ENCODE measurements at places on chromosomes 12 and 14.

DNA sequence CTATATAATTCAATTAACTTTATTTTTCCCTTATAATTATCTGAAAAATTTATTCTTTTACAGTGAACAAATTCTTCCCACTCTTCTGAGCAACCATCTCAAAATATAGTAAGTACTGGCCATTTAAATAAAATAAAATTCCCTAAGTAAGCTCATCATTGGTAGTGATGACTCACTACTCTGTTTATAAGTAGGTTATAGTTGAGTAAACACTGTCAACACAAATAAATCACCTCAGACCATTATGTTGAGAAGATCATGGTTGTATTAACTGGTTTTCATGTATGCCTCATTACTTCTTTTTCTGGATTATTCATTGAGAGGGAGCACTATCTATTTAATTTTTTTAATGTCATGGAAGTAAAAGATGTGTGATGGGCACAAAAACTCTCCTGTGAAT, 220.5 kb downstream of the SEC23A start:
- DNase-seq: peak; percentile 67

- peak; percentile 74 for DNase-seq
Observed at GRCh38 chr12:110199339-110200123, 75.4 kb downstream of the IFT81 start.

DNA sequence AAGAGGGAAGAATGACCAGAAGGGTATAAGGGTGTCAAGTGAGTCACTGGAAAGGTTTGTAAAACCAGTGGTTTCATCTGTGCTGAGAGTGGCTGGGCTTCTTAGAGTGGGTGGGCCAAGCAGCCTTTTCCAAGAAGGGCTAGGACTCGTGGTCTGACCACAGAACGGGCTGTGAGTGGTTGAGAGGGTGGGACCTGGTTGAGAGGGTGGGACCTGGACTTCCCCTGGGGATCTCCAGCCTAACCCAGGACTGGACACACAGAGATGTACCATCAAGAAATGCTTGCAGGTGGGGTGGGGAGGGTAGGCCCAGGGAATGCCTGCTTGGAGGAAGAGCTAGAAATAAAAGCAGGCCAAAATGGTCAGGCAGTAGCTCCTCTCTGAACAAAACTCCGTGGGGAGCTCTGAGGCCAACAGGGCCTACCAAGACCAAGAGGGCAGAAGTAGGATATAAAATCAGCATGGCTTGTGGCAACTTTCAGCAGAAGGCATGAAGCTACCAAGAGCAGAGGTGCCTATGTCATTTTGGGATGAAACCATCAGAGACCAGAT, 140.5 kb downstream of the FOXN3 start:
- DNase-seq: peak; percentile 18

GRCh38 chr12:16229676-16230075, 47.8 kb downstream of the SLC15A5 start:
- no peak for DNase-seq

GRCh38 chr12:116490471-116490870, 68.7 kb upstream of the MAP1LC3B2 start:
- peak; percentile 37 for DNase-seq

GRCh38 chr14:100060760-100061159, 4.5 kb upstream of the EVL start:
- DNase-seq: no peak

DNA sequence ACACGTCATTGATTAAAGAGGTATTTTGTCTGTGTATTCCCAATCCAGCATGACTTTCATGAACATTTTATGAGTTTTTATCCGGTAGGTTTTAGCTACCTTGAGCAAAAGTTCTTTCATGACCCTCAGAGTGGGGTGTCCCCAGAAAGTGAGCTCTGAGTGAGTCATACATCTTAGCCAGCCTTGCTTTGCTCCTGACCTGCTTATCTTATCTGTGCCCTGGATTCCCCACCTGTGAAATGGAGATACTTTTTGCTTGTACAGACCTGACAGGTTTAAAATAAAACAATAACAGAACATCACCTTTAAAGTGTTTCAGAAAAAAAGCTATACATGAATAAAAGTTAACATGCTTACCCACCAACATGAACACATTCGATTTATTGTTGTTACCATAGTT, 202.8 kb upstream of the SOX5 start:
- no peak for DNase-seq

GRCh38 chr12:96225044-96225855, 31.1 kb downstream of the ELK3 start:
- peak; percentile 40 for DNase-seq

GRCh38 chr12:108619369-108620160, 14.1 kb downstream of the SELPLG start:
- no peak for DNase-seq

GRCh38 chr14:58152014-58152857, at the start of gene ARMH4:
ARMH4 (minus strand) TSS chr14:58152213; CDS start chr14:58139358, 12,855 bp downstream.
- peak; percentile 78 for DNase-seq

- no peak for DNase-seq
Observed at GRCh38 chr14:69014829-69015259, 35.7 kb upstream of the ACTN1 start.

GRCh38 chr14:77071938-77072388, 26.1 kb upstream of the CIPC start:
- DNase-seq: peak; percentile 35

GRCh38 chr14:93954900-93955849, 21.2 kb downstream of the ASB2 start:
- DNase-seq: no peak

DNA sequence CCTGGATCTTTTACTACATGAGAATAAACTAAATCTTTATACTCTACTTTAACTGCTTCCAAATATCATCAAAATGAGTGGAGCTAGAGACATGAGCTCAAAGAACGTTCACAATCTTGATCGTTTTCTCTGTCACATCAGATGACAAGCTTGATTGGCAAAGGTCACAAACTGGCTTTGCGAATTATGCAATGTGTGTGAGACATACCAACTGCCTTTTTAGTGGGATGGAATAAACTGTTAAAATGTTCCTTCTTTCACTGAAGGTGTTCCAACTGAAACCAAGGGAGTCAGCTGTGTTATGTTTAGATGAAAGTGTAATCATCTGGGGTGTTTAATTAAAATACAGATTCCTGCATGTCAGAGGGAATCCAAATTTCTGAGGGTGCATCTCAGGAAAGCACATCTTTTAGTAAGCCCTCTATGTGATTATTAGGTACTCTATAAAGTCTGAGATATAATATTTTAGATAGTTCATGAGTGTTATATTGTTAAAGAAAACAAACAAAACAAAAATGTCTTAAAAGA, 21.9 kb downstream of the KITLG start:
- no peak for DNase-seq

GRCh38 chr12:106519607-106520021, 63.2 kb upstream of the RFX4 start:
- peak; percentile 56 for DNase-seq

DNA sequence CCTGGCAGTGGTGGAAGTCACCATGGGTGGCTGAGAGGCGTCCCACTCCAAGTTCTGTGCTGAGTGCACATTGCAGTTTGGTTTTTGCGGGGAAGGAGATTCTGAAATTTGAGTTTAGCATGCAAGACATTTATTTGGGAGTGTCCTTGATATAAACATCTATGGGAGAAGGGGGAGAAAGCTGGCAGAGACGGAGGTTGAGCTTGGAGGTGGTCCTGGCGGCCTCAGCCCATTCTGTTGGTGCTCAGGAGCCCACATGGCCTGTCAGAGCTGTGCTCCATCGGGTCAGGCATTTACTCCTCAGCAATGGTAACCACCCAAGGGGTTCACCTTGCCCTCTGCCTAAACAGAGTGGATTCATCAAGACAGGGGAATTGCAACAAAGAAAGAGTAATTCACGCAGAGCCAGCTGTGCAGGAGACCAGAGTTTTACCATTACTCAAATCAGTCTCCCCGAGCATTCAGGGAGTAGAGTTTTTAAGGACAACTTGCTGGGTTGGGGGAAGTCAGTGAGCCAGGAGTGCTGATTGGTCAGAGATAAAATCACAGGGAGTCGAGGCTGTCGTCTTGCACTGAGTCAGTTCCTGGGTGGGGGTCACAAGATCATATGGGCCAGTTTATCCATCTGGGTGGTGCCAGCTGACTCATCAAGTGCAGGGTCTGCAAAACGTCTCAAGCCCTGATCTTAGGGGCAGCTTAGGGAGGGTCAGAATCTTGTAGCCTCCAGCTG, 323.3 kb upstream of the TMEM132C start:
- DNase-seq: peak; percentile 96

DNA sequence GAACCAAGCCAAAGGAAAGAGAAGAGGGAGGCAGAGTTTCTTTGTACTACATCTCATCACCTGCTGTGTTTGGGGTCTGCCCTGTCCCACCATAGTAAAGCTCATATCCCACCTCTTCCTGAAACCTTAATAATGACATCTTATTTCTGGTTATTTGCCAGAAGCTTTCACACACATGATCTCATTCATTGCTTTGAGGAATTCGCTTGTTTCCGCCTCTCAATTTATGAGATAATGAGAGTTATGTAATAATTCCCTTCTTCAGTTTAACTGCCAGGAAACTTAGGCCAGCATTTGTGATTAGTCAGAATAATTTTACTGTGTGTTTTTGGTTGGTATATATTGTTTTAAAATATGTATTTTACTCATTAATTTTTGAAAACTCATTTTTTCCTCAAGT, 205.2 kb downstream of the CACNA1C start:
- DNase-seq: peak; percentile 39

DNA sequence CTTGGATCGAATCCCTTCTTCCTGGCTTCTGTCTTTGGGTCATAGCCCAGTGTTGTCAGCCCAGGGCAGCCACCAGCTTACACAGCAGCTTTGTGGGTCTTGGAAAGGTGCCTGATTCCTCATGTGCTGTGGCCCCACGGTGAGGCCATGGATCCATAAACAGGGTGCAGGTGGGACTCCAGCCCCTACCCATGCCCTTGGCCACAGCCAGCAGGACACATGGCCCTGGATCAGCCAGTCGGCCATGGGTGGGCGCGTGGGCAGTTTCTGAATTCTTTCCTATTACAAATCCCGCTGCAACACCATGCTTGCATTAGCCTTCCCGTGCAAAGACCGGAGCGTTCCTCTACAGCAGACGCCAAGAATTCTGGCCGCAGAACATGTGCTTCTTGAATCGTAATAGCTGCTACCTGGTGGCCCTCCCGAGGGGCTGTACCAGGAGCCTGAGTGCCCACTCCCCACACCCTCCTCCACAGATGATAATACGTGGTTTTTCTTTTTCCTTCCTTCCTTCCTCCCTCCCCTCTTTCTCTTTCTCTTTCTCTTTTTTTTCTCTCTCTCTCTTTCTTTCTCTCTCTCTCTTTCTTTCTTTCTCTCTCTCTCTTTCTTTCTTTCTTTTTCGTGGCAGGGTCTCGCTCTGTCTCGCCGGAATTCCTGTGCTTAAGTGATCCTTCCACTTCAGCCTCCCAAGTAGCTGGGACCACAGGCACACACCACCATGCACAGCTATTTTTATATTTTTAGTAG, 2.9 kb upstream of the MMP17 start:
- DNase-seq: peak; percentile 30

DNA sequence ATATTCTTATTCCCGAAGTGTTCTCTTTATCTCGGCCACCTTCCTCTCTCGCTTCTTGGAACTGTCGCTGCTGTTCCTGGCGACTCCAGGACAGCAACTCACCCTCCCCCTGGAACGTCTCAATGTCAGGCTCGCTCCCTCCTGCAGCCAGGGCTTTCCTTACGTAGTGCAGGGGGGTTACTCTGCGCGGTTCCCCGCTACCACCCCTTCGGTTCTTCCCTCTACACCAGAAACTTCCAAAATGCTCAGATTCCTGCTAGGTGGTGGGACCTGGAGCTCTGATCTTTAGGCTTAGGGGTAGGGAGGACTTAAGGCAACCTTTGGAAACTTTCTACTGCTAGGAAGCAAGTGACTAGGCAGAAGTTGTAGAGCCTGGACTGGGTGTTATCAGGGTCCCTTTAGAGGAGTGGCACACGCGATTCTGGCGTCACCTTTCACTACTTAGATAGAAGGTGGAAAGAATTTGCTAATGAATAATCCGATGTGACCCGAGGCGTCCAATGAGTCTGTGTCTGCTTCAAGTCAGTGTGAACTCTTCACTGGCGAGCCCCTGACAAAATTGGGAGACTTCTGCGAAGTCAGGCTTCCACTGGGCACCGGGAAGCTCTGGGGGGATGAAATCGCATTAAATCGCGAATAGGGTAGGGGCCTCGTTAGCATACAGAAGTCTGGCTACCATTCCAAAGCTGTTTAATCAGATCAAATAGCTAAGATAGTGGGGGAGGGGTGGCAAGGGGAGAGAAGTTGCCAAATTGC, 900 bp upstream of the DPF3 start:
- peak; percentile 29 for DNase-seq

- no peak for DNase-seq
Observed at GRCh38 chr14:95355422-95355821, 35.7 kb upstream of the CLMN start.

DNA sequence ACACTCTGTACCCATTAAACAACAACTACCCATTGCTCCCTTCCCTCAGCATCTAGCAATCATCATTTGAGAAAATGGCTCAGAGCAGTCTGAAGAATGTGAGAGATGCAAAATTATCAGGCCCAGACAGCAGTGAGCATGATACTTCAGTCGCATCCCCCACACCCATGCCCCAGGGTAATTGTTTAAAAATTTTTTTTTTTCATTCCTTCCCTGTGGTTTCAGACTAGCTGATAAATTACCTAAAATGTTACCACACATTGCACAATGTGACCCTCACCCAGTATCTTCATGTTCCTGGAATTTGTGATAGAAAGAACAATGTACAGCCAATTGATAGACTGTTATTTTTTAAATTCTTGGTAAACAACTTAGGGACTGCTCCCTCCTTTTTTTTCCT, 11.3 kb upstream of the USP15 start:
- peak; percentile 51 for DNase-seq

- DNase-seq: no peak
Observed at GRCh38 chr14:104931771-104932675, 7.3 kb downstream of the PLD4 start.

DNA sequence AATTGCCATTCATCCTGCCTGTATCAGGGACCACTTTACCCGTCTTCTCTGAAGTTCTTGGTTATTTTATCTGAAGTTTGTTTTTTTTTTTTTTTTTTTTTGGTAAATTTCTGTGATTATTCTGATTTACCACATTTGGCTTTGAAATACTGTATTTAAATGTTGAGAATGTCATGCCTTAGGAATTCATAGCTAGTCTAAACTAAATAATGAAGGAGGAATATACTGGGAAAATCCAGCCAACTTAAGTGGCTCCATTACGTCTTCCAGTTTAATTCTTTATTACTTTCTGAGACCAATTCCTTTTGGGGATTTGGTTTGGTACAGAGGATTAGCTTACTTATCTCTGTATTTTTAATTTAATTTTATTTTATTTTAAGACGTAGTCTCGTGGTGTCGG, 60.3 kb upstream of the KCNMB4 start:
- DNase-seq: no peak

- DNase-seq: no peak
Observed at GRCh38 chr12:94676922-94677321, 26.6 kb upstream of the TMCC3 start.
